ENCODE measurements at places on chromosomes 2 and 18.
A peak's percentile ranks its signal among the peaks of the same experiment; 100 is the strongest.

GRCh38 chr2:35447215-35447614, 908.4 kb upstream of the CRIM1 start:
- H3K27ac ChIP-seq = no peak overlapping the region
- H3K27me3 ChIP-seq = no peaks in the 10 kb centered on the region
- no peak for DNase-seq

GRCh38 chr2:196291426-196291825, 120.0 kb upstream of the STK17B start:
- peaks cover 5% of the 10 kb centered on the region for H3K4me1 ChIP-seq
- H3K36me3 ChIP-seq = peaks cover 2% of the 10 kb centered on the region
- no peaks in the 10 kb centered on the region for H3K27me3 ChIP-seq

DNA sequence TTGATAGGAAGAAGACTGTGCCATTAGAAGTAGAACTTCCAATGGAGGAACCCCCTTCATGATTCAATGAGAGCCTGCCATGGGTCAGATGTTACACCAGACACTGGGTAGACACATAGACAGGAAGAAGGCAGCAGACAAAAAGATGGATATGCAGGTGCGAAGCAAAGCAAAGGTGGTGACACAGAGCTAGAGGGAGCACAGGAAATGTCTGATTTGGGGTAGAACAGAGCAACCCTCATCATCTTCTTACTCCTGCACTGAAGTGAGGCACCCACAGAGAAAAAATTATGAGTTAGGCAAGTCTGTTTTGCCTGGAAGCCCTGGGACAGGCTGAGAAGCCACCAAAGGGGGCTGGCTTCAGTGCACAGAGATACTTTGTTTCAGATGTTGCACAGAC, 240.2 kb downstream of the ANAPC1 start:
- H3K36me3 ChIP-seq = peaks cover 1% of the 10 kb centered on the region
- no peak overlapping the region for H3K27ac ChIP-seq
- DNase-seq = no peak
- no peak overlapping the region for H3K4me3 ChIP-seq
- H3K27me3 ChIP-seq = peaks cover 3% of the 10 kb centered on the region

DNA sequence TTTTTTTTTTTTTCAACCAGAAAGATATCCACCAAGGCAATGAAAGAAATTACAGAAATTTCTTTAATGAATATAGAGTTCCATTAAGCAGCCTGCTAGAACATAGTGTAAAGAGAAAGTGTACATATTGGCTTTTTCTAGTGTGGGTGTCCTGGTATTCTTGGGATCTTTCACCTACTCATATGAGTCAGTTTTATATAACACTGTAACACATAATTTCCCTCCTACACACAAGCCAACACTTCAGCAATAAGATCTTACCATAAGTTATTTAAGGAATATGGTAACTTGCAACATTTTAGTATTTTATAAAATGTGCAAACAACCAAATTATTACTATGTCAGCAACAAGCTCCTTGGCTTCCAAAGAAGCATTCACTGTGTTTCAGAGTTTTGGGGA, 59.9 kb downstream of the ZRANB3 start:
- no peak for DNase-seq
- no peaks in the 10 kb centered on the region for H3K27me3 ChIP-seq
- H3K36me3 ChIP-seq = no peaks in the 10 kb centered on the region
- no peak overlapping the region for H3K4me3 ChIP-seq
- H3K4me1 ChIP-seq = no peaks in the 10 kb centered on the region

GRCh38 chr2:128626760-128627511, 308.3 kb upstream of the HS6ST1 start:
- no peak overlapping the region for H3K4me3 ChIP-seq
- no peak for DNase-seq
- no peaks in the 10 kb centered on the region for H3K36me3 ChIP-seq
- H3K27me3 ChIP-seq = peaks cover 54% of the 10 kb centered on the region

DNA sequence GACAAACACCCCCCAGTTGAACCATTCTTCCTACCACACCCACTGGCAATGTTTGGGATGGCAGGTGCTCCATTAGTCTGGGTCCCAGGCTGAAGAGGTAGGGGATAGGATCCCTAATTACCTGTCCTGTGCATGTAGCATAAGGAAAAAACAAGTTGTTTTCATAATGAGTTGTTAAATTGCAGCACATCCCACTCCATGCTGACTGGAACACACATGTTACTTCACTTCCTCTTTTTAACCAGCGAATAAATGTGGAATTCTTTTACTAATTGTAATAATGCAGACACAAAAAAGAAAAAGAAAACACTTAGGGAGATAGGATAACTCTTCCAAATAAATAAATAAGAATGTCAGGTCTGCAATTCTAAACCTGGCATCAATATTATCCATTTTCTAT, 11.8 kb upstream of the CBLN2 start:
- peaks cover 14% of the 10 kb centered on the region for H3K27me3 ChIP-seq
- H3K4me3 ChIP-seq = no peak overlapping the region
- no peak for DNase-seq
- no peaks in the 10 kb centered on the region for H3K4me1 ChIP-seq
- H3K36me3 ChIP-seq = no peaks in the 10 kb centered on the region

- peaks cover under 1% of the 10 kb centered on the region for H3K27me3 ChIP-seq
- no peak overlapping the region for H3K27ac ChIP-seq
- H3K4me3 ChIP-seq = no peak overlapping the region
- no peaks in the 10 kb centered on the region for H3K4me1 ChIP-seq
Measured at GRCh38 chr2:148561389-148561788, 83.2 kb upstream of the EPC2 start.

GRCh38 chr18:12891561-12891960, 7.5 kb upstream of the PTPN2 start:
- H3K36me3 ChIP-seq = peaks cover 1% of the 10 kb centered on the region
- DNase-seq = no peak
- H3K4me3 ChIP-seq = no peak overlapping the region
- no peaks in the 10 kb centered on the region for H3K4me1 ChIP-seq
- no peak overlapping the region for H3K27ac ChIP-seq
- peaks cover 3% of the 10 kb centered on the region for H3K27me3 ChIP-seq

DNA sequence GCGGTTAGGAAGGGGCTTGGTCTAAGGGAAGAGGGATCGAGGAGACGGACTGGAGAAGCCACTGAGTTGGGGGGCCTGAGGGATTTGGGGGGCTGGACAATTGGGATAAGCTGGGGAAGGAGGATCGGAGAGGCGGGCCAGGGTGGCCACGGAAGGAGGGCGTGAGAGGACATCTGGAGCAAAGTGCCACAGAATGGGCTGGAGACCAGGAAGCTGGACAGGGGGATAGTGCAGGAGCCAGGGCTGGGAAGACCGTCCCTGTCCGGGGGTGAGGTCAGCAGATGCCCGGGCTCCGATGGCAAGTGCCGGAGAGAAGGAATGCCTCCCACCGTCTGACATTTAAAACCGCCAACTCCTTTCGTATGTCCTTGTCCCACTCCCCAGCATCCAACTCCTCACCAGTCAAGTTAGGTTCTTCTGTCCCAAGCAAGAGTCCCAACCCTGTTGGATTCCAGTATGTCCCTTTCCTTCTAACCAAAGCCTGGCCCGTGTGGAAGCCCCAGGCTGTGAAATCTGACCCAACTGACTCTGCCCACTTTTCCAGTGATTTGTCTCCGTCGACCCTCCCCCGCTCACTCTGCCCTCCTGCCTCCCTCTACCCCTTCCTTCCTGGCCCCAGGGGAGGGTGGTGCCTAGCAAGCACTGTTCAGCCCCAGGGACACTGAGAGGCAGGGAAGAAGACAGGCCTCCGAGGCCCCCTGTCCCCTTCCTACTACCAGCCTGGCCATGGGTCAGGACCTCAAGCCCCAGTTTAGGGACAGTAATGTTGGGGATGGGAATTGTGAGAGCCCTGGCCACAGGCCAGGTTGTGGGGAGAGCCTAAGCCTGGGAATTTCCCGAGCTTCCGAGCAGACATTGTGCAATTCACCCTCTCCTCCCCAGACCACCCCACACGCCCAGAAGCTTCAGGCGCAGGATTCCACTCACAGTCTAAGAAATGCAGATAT, 31.5 kb upstream of the TMBIM1 start:
- H3K27ac ChIP-seq = peak overlapping the region; percentile 86
- H3K27me3 ChIP-seq = no peaks in the 10 kb centered on the region
- no peak for DNase-seq
- H3K4me3 ChIP-seq = peak overlapping the region; percentile 94

DNA sequence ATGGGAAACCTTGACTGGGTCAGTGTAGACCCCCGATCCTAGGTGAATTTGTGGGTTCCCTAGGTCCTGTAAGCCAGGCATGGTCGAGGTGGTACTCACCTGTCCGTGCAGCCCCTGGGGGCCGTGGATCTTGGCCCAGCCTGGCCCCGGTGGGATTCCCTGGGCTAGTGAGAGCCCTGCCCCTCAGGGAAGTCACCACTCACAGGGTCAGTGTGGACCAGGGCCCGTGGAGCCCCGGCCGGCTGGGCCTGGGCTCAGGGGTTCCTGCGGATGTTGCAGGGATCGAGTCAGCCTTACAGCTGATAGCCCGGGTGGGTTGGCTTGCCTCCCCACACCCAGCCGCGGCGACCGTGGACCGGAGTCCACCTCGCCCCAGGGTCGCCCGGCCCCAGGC, 528 bp downstream of the ATG9A start:
- no peaks in the 10 kb centered on the region for H3K27me3 ChIP-seq
- H3K4me3 ChIP-seq = peak overlapping the region; percentile 70
- H3K4me1 ChIP-seq = peaks cover 18% of the 10 kb centered on the region
- H3K27ac ChIP-seq = no peak overlapping the region
- DNase-seq = no peak
- H3K36me3 ChIP-seq = peaks cover 12% of the 10 kb centered on the region

GRCh38 chr2:106106622-106107508, 87.2 kb downstream of the UXS1 start:
- no peak for DNase-seq
- no peak overlapping the region for H3K4me3 ChIP-seq
- H3K36me3 ChIP-seq = peaks cover 10% of the 10 kb centered on the region
- H3K27ac ChIP-seq = no peak overlapping the region
- H3K4me1 ChIP-seq = no peaks in the 10 kb centered on the region
